ENCODE measurements at places on chromosomes 11 and 22.
A peak's percentile ranks its signal among the peaks of the same experiment; 100 is the strongest.

- peak; percentile 84 for DNase-seq
Measured at GRCh38 chr11:9120664-9121468, 29.5 kb upstream of the SCUBE2 start.

- no peak for DNase-seq
Measured at GRCh38 chr11:69298267-69299022, 4.5 kb downstream of the MYEOV start.

- DNase-seq, result peak; percentile 48
Measured at GRCh38 chr22:27110665-27111451, 453.5 kb downstream of the MIAT start.

GRCh38 chr22:32780726-32781310 lies 20.7 kb upstream of the TIMP3 start:
- DNase-seq, result no peak

DNA sequence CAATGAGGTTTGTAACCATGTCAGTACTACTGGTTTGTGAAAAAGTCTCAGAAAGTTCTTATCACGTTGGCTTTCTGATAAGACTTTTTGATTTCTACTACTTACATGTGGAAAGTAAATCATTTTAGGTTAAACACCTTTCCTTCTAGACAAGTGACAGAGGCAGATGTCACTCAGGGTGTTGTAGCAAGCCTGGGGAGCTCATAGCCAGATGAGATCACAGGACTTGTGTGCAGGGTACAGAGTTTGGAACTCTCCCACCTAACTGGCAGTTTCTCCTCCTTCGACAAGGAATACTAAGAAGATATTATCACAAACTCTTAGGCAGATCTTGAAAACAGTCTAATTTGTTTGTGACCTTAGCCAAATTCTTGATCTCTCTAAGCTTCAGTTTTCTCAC lies 49.4 kb upstream of the PICALM start:
- no peak for DNase-seq

- DNase-seq, result no peak
Measured at GRCh38 chr22:48708558-48709245, 1119.0 kb downstream of the BRD1 start.

- no peak for DNase-seq
Measured at GRCh38 chr22:23913306-23913660, 19.1 kb downstream of the MIF start.

DNA sequence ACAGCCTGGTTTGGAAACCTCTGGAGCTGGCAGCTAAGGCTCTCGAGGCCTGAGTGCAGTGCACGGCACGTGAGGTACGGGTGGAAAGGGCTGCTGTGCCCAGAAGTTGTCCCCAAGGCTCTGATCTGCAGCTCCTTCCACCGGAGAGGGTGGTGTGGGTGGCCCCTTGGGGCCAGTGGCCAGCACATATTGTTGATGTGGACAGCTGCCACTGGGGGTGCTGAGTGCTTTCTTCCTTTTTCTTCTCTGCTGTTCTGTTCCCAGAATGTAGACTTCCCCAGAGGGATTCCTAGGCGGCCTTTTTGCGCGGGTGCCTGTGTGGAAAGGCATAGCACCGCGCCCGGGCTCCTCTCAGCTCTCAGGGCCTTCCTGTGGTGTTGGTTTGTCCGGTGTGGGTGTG lies 1476.5 kb downstream of the TBC1D22A start:
- DNase-seq, result no peak

DNA sequence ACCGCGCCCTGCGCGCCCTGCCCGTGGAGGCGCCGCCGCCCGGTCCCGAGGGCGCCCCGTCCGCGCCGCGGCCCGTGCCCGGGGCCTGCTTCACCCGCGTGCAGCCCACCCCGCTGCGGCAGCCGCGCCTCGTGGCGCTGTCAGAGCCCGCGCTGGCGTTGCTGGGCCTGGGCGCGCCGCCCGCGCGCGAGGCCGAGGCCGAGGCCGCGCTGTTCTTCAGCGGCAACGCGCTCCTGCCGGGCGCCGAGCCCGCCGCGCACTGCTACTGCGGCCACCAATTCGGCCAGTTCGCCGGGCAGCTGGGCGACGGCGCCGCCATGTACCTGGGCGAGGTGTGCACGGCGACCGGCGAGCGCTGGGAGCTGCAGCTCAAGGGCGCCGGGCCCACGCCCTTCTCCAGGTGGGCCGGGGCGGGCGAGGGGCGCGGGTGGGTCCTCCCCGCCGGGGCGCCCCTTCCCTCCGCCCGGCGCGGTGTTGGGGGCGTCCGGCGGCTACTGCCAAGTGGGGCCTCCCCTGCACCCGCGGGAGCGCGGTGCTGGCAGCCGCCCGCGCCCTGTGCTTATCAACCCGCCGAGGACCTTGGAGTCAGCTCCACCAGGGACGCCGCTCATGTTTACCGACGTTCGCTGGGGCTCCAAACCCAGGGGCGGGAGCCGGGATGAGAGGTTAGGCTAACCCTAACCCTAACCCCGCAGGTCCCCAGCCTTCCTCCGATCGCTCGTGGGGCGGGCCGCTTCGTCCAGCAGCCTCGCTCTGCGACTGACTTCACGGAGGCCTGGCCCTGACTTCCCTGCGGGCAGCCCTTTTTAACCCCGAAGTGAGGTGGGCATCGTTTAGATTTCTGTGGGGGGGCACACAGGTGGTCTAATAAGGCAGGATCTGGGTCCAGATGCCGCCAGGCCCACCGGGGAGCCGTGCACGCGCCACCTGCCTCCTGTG lies 649 bp downstream of the SELENOO start:
- DNase-seq, result peak; percentile 72

DNA sequence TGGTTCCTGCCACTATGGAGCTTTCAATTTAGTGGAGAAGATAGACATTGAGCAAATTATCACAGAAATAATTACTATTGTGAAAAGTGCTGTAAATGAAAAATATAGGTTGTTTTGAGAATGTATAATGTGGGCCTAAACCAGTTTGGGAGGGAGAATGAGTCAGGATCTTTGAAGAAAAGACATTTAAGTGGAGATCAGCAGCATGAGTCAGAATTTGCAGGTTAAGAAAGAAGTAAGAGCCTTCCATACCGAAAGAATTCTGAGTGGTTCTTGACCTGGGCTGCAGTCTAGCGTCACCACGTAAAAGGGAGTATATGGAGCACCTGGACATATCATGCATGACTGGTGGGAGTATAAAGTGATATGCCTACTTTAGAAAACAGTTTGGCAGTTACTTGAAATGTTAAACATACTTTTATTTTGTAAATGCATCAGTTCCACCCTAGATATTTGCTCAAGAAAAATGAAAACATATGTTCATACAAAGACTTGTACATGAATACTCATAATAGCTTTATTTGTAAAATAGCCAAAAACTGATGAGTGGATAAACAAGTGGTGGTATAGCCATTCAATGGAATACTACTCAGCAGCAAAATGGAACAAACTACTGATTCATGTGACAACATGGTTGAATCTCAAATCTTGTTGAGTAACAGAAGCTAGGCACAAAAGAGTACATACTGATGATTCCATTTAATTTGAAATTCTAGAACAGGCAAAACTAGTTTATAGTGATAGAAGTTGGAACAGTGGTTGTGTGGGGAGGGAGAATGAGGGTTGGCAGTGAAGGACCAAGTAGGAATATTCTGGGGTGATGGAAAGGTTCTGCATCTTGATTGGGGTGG lies 99.2 kb downstream of the STIM1 start:
- no peak for DNase-seq

All from iPS-NIHi11 (cell line).